Stimulated activated CD4-positive, alpha-beta T cell treated with anti-CD3 and anti-CD28 coated beads, Interleukin-1b, Interleukin-23, amount 100 ng/mL, for 4 hours (primary cell): ENCODE measurements at places on chromosomes 2 and 18.
A peak's percentile ranks its signal among the peaks of the same experiment; 100 is the strongest.

GRCh38 chr18:74166386-74166785 lies 18.1 kb downstream of the TIMM21 start:
- no peak for DNase-seq

GRCh38 chr2:144625626-144626025 lies 105.7 kb upstream of the ZEB2 start:
- no peak for DNase-seq

DNA sequence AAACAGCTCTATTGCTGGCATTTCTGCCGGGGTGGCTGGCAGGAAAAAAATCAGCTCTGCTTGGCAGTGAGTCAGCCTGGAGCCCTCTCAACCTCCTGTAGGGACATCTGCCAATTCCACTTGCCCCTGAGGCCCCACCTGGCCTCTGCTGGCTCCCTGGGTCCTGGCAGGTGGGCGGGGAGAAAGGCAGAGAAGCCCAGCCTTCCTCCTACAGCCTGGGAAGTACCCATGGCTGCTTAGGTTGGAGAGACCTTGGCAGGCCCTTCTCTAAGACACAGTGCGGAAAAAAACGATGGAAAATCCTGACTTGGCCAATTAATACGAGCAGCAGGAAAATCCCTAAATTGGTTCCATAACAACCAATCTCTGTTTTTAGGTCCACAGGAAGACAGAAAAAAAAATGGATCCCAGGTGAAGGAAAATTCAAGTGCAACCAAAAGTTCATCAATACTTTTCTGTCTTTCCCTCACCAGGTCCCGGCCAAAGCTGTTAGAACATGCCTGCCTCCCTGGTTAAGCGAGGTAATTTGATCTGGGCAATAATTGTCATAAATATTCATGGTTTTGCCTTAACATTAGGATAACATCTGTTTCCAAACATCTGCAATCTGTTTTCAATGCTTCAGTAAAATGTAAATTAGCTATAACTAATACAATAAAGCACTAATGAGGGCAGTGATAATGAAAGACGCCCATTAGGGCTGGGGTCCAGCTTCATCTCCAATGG lies 245.9 kb downstream of the TFCP2L1 start:
- DNase-seq: no peak

- no peak for DNase-seq
These were observed 535.4 kb upstream of the RAB6C start for GRCh38 chr2:129443865-129444739.

- peak; percentile 56 for DNase-seq
These were observed 18.1 kb downstream of the LPIN2 start for GRCh38 chr18:2994603-2995432.

DNA sequence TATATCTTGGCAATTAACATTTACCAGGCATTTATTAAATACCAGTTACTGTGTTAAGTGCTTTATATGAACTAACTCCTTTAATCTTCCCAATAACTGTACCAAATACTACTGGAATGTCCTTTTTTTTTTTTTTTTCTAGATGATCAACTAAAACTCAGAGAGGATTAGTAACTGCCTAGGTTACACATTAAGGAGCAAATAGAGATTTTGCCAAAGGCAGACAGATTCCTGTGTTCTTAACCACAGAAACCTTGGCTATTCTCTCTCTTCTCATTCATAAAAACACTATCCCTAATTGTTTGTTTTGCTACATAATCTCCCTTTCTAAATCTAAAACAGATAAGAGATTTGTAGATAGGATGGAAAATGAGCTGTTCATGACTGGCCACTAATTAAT lies 13.3 kb downstream of the DHX57 start:
- no peak for DNase-seq

GRCh38 chr18:77487951-77488740 lies 238.5 kb downstream of the GALR1 start:
- no peak for DNase-seq

DNA sequence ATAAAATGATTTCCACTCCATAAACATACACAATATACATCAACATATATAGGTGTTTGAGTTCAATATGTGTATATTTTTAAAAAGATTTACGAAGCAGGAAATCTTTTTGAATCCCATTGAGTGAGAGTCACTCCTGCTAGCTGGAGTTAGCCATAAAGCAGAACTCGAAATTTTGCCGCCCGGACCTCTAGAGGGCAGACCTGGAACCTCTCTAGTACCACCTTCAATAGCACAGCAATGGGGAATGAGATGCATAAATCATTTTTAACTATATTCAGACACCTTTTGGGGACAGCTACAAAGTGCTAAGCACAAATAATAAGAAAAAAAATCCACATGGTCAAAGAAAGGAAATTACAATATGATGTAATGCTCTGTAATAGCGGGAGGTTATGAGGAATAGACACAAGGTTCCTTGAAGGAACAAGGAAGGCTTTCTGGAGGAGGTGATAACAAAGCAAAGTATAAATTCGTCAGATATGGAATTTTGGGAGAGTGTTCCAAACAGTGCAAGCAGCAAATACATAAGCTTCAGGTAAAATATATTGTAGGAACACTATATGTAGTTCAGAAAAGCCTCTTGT lies 533.4 kb downstream of the ERBB4 start:
- no peak for DNase-seq

DNA sequence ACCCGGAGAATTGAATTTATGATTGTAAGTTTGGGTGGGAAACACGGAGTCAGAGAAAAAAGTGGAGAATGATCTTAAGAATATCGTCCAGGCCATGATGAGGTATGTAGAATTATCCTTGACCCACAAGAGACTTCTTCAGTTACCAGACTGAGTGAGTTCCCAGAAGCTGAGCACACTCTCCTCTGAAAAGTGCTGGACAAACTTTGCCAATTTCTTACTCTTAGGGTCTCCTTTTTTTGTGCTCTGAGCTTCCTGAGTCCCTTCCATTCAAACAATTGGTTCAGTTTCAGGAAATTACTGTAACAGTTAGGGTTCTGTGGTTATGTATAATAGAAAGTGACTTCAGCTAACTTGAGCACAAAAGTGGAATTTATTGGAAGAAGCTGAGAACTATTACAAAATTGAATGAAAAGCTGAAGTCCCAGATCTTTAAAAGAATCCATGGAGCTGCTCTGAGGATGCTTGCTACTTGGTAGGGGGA lies 50.6 kb upstream of the EHBP1 start:
- DNase-seq: no peak

DNA sequence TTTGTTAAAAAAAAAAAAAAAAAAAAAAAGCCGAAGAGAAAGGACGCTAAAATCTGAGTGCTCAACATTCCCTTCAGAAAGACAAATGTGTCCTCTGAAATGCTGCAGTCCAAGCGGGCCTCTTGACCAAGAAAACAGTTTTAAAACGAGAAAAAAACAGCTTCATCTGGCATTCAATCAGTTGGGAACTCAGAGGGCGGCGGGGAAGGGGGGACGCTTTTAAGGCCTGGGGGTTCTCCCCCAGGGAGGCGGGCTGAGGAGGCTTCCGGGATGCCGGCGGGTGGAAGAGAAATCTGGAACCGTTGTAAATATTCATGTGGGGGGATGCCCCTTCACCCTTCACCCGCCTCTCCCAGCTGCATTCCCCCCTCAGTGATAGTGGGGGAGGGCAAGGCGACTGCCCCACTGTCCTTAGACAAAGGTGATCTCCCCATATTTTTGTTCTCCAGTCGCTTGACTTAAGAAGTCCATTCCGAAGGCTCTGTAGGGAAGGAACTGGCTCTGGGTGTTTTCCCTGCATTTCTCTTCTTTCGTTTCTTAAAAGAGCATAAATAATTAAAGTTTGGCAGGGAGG lies 3.3 kb upstream of the HOXD11 start:
- DNase-seq: no peak

DNA sequence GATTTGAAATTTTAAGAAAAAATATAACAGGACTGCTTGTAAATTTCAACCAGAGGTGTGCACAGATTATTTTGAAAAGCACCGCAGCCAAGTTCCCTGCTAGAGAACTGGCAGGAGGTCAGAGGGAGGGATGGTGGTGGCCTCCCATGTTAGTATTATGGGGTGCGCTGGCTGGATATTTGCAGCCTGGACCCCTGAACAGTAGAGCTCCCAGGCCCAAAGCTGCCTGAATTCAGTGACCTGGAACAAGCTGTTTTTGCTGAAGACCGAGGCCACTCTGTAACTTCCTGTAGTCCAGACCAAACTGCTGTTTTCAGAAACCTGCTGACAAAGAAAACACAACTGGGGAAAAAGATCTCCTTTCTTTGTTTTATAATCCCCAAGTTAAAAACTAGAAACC lies 314.3 kb downstream of the TNS1 start:
- DNase-seq: no peak

DNA sequence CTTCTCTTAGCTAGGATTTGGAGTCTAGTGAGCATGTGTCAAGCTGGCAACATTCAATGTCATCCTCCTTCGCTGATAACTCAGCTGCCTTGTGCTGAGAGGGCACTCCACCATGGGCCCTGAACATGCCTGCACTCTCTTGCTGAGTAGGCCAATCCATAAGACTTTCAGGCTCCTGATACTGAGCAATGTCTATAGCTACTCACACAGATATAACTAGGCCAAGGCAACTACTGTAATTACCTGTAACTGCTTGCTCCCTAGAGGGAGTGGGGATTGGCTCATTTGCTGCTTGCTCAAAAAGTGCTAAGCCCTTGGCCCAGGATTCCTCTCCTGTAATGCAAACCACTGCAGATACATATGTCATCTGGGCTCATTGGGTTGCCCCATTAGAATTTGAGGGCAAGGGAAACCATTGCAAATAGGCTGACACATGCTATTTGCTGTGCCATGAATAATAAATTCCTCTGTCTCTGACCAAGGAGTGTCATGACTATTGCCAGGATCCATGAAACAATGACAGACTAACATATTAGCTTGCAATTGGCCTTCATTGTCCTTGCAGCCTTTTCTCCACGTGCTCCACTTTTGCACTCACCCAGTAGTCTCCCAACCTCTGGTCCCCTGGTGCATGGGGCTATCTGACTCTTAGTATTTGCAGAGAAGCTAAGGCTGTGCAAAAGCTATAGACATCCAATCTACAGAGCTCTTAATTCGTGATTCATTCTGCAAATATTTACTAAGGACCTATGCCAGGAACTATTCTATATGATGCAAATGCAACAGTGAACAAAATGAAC lies 36.9 kb upstream of the BMPR2 start:
- DNase-seq: no peak

GRCh38 chr2:46286715-46287114 lies 10.5 kb upstream of the EPAS1 start:
- no peak for DNase-seq

DNA sequence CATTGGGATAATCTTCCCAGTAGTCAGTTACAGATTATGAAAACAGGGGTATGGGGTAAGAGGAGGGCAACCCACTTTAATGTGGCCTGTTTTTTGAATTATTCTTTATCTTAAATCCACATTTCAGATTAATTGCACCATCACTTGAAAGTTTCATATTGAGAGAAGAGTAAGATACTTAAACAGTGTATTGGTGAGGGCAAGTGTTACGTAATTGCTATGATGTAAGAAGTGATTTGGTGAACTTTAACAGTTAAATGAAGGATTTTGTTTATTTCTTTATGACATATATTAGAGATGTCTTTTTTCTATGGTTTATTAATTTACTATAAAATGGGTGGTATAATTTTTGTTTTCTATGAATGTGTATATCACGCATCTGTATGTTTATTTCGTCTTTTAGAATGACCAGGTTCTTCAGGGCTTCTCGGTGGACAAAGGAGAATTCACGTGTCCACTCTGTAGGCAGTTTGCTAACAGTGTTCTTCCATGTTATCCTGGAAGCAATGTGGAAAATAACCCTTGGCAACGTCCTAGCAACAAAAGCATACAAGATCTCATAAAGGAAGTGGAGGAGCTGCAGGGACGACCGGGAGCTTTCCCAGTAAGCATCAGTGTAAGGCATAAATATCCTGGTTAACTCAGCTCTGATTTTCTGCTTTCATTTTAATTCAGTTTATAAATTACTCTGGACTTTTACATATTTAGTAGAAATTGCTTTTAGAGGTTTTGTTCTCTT lies 171.2 kb upstream of the MYO3B start:
- no peak for DNase-seq

DNA sequence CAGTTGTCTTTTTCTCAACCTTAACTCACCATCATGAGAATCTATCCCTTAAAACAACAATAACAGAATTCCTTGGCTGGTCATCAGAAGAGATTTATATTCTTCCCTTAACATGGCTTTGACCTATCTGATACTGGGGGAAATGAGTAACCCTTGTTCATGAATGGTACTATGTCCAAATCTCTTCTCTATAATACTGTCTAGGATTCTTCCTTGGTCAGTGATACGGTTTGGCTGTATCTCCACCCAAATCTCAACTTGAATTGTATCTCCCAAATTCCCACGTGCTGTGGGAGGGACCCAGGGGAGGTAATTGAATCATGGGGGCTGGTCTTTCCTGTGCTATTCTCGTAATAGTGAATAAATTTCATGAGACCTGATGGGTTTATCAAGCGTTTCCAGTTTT lies 282.0 kb upstream of the SIX2 start:
- DNase-seq: no peak

GRCh38 chr18:24420551-24420950 lies 5.9 kb upstream of the IMPACT start:
- DNase-seq: no peak

- no peak for DNase-seq
These were observed 125.4 kb upstream of the RNF152 start for GRCh38 chr18:62018034-62018758.

GRCh38 chr2:172821370-172822338 lies 86.0 kb downstream of the RAPGEF4 start:
- DNase-seq: no peak

- no peak for DNase-seq
These were observed 75.6 kb upstream of the ID2 start for GRCh38 chr2:8606226-8606625.

DNA sequence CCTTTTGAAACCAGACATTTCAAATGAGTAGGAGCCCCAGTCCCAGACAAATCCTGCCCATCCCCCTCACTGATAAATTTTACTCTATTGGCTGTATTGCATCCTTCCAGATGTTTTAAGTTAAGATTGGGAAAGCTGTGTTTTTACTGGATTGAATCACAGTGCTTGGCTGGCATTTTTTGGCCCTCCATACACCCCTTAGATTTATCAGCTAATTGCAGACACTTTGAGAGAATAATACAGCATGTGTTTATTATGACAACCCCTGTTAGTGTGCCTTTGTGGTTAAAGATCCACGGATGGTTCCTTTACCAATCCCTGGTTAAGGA lies 74.9 kb downstream of the ANTXR1 start:
- no peak for DNase-seq

DNA sequence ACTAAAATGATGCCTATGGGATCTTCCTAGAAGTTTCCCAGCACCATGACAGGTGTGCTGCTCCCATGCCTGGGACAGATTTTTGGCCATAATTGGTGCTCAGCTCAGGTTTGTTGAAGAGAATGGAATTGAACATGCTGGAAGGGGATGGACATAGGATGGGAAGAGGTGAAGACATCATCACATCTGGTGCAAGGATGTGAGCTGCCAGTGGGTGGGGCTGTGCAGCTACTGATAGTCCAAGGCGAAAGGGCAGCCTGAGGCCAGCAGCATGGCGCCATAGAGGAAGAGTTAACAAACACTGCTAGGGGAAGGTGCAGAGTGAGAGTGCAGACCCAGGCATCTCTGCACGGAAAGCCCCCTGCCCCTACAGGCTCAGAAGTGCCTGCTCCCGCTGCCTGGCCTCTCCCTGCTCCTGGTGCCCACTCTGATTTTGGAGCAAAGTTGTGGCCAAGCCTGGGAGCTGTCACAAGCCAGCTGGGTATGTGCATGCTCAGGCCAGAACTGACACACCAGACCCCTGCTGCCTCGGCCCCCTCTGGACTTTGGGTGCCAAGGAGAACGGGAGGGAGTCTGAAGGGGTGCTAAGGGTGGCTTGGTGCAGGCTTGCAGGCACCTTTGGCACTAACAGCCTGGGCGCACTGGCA lies 178.6 kb downstream of the ZBTB7C start:
- DNase-seq: no peak

- DNase-seq: no peak
These were observed 377.4 kb upstream of the CRIM1 start for GRCh38 chr2:35978218-35978617.
